ENCODE measurements at places on chromosomes 1 and 21.

- no peak for DNase-seq
These were observed 14.4 kb downstream of the PLOD1 start for GRCh38 chr1:11948822-11949458.

- DNase-seq, result no peak
These were observed 15.3 kb downstream of the SMIM12 start for GRCh38 chr1:34844252-34844634.

DNA sequence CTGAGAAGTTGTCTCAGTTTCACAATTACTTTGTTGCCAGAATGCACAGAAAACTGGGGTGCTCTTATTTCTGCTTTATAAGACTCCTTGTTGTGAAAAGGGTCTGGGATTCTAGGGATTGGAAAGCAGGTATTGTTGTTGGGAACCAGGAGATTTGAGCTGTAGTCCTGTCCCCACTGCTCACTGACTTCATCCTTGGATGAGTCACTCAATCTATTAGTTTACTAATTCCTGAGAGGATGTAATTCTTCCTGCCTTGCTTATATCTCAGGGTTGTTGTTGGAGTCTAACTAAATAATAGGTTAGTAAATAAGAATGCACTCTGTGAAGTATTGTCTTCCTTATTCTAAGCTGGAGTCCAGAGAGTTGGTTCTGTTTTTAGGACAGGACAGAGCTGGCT lies 172.5 kb upstream of the GALNT2 start:
- DNase-seq, result no peak

DNA sequence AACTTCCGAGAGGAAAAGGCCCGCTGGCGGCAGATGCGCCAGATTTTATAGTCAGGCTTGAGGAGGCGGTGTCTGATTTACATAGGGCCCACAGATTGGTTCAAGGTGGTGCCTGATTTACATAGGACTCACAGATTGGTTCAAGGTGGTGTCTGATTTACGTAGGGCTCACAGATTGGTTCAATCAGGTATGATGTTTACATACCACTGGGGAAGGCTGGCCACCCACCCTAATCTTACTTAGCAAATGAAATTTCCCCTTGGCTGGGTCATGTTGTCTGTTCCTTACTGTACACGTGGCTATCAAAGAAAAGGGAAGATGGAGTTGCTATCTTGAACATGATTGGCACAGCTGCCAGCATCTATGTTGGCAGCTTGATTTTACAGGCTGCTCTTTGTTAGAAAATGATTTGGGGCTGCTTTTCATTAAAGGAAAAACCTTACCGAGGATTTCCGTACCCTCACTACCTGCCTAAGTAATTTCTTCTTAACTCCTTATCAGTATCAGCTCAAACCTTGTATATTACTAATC lies 96.3 kb downstream of the SETD4 start:
- DNase-seq, result no peak

DNA sequence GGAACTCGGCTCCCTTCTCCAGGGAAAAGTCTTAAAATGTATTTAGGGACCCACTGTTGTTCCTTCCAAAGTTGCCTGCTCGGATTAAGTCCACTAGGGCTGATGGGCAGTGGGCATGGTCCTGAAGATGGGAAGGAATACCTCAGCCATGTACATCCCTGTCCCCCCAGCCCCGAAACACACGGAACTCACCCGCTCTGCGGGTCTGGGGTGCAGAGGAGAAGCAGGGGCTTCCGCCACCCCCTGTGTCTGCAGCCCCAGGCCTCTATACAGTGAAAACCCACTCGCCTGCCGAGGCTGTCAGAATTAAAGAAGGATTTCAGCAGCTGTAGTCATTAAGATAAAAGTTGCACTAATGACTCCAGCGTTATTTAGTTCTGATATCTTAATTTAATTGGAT lies 212.6 kb upstream of the VAMP3 start:
- no peak for DNase-seq

GRCh38 chr21:42833859-42834725 lies 45.2 kb downstream of the WDR4 start:
- DNase-seq, result no peak

DNA sequence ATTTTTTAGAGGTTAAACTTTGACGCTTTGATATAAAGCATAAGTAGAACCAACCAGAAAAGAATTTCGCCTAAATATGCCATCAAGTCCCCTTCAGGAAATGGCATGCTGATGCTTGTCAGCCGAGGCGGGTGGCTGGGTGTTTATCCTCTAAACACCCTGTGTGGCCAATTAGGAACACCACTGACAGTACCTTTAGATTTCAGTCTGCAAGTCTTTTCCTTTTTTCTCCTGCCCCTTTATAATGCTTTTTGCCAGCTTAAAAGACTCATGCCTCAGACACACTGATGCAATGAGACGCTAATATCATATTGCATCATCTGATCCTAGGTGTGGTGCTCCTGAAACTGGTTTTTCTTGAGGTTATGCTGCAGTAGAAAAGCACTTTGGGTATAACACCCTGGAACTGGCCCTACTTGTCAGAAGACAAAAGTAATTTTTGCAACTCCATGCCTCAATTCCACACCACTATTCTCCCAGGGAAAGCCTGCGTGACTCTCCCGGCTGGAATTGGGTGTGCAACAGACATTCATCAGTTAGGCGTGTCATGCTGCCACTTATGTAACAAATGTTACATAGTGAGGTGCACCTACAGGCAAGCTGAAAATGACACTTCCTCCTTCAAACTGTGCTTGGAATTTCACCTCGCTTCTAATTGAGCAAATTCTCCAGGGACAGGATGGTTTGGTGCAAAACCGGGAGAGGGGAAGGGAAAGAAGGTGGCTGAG lies 2.0 kb upstream of the RCC2 start:
- DNase-seq, result no peak

Data from activated CD4-positive, alpha-beta T cell treated with anti-CD3 and anti-CD28 coated beads, Interleukin-2, amount 50 U/mL, for 4 hours (primary cell).